ENCODE measurements at places on chromosomes 6 and 20.

DNA sequence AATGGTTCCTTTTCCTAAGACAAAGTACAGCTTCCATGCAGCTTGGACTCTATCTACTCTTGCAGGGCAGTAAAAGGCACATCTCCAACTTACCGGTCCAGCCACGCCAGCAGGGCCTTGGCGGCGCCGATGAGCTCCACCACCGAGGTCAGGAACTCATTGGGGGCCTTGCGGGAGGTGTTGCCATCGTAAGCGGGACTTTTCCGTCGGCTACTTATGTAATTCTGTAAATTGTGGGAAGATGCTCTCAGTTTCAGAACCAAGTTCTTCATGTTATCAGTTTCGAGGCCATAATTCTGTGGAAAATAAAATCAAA lies 68.5 kb downstream of the CNKSR3 start:
- no peak for DNase-seq

GRCh38 chr6:122696853-122697252 lies 82.7 kb upstream of the FABP7 start:
- no peak for DNase-seq

DNA sequence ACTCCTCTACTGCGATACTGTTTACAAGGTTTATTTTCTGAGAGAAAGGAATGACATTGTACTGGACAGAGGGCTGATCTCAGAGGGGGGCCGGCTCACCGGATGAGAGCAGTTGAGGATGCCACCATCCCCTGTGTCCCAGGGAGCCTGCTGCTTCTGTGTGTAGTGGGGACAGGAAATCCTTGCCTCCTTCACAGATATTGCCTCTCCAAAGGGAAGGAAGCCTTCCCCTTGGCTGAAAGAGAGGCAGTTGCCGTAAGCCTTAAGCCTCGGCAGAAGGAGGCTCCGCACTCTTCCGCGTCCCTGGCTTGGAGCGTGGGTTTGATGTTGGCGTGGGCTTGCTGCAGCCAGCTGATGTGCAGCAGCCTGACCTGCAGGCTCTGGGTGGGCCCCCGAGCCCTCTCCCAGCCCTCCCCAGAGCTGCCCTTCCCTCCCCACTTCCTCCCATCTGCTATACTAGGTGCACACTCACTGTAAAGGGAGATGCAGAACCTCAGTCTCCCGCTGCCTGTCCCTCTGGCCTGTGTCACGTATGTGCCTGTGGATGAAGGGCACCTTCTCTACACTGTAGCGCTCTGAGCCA lies 45.7 kb upstream of the RPS6KA2 start:
- no peak for DNase-seq

DNA sequence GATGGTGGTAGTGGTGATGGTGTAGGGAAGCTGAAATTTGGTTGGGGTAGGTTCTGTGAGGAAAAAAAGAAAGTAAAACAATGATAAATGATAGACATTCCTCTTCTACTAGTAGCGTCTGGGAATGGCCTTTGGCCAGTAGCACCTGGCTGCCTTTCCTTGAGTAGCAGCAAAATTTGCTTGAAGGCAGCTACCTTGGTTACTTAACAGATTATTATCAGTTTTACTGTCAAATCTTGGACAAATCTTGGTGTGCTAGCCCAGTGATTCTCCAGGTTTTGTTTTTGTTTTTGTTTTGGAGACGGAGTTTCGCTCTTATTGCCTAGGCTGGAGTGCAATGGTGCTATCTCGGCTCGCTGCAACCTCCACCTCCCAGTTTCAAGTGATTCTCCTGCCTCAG lies 26.4 kb downstream of the LIN28B start:
- no peak for DNase-seq

- DNase-seq: no peak
Measured at GRCh38 chr6:2819115-2819514, 22.5 kb downstream of the SERPINB1 start.

GRCh38 chr20:53034899-53035298 lies 62.7 kb downstream of the TSHZ2 start:
- peak; percentile 45 for DNase-seq

GRCh38 chr20:23596579-23597250 lies 9.0 kb downstream of the CST9 start:
- no peak for DNase-seq

DNA sequence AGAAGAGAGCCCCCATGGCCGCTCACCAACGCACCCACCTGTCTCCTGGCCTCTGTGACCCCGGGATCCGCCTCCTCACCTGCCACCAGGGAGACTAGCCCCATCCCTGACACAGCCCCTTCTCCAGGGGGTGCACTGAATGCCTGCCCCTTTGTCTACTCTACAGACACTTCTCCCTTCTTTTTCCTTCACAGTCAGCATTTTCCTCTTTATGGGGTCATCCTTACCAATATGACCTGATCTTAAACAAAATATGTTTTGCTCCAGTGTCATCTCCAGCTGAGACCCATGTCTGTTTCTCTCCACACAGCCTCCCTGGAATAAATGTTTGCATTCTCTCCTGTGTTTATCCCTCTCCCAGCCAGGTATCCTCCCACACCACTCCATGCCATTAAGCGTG lies 14.6 kb upstream of the CCR6 start:
- no peak for DNase-seq

DNA sequence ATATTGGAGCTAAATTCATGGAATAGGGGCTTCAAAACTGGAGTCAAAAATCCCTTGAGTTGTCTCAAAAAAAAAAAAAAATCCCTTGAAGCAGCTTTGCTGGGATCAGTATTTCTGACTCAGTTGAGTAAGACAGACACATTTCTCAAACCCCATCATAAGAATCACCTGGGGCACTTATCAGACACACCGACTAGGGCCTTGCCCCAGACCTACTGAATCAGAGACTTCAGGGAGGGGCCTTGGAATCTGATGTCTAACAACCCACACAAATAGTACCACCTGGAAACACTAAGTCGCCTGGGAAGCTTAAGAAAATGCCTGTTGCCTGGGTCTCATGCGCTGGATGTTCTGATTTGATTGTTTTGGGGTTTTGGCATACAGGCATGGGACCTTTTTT lies 44.9 kb upstream of the RNF144B start:
- DNase-seq: no peak

DNA sequence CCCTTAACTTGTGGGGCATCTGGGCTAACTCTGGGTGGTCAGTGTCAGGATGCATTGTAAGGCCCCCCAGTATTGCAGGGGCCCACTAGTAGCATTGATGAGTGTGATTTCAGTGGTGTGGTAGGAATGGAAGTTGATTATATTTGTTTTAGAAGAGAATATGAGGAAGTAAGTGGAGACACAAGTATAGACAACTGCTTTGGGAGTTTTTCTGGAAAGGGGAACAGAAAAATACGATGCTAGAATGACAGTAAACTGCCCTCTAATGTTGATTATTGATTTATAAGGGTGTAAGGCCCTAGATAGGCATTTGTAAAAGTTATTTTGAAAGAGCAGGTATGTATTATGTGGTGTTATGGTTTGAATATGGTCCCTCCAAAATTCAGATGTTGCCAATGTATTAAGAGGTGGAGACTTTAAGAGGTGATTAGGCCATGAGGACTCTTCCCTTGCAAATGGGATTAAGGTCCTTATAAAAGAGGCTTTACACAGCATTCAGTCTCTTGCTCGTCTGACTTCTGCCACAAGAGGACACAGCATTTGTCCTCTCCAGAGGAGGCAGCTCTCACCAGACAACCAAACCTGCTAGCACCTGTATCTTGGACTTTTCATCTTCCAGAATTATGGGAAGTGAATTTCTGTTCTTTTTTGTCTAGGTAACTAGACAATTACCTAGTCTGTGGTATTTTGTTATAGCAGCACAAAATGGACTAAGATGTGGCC lies 135.9 kb upstream of the DTNBP1 start:
- DNase-seq: no peak

DNA sequence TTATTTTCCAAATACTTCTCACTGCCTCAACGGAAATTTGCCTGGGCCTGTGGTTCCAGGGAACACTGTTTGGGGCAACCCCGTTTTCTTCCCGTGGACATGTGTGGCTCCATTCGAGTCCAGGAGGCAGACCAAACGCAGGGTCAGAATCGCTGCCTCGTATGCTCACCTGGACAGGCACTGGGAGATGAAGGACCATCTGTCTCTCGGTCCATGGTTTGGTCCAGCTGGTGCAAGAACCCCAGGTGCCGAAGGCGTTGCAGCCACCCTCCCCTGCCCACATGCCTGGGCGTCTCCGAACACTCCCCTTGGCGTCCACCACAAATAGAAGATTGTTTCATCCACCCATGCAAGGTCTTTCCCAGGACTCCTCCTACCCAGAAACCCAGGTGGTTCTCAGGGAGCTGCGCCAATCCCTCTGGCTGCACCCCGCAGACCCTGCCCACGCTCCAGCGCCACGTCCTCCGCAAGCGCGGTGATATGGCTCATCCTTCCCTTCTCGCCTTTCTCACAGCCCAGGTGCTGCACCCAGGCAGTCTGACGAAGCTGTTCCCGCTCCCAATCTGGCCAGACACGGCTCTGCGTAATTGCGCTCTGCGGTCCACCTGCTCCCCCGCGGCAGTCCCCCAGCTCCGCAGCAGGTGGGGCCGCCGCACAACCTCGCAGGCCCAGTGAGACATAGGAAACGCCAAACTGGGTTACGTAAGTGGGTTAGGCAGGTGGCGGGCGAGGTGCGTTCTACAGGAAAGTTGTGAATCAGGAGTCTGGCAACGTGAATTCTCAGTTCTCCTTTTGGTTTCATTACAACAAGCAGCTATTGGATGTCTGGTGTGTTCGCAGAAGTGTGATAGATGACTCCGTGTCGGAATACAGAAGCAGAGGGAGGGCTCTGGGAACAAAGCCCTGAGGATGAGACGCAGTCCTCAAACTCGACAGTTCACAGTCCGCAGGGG lies 146.2 kb upstream of the ECI2 start:
- DNase-seq: peak; percentile 1

GRCh38 chr6:90065173-90065572 lies 170.9 kb downstream of the GJA10 start:
- no peak for DNase-seq

- DNase-seq: no peak
Measured at GRCh38 chr6:118509009-118509617, 39.0 kb upstream of the PLN start.

DNA sequence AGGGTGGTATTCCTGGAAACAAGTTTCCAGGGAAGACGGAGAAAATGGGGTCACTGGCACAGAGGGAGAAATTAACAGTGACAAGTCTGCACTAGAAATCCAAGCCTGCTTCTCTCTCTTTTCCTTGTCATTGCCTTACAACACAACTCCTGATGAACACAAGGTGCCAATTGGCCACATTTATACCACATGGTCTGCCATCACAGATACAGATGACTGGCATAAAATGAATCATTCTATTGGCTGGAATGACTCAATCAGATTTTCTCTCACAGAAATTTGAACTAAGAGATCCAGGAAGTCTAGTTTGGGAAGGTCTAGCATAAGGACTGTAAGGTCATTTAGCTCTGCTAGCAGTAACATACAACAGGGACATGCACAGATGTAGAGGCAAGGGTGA lies 190.3 kb downstream of the LINC00237 start:
- DNase-seq: no peak

DNA sequence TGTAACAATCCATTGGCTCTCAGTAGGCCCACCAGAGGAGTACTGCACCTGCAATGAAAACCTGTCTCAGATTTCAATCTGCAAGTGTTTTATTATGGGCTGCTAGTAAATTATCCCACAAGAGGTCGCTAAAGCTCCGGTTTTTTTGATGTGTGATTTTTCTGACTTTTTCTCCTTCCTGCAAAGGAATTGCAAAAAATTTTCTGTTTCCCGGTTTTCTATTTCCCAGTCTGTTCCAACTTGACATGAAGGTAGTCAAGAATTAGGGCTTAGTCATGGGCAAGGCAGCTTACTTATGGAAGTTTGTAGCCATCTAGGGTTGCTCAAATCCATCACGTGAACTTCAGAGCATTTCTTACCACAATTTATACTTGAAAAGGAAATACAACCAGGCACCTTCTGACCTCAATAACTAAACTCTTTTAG lies 38.5 kb upstream of the AHI1 start:
- DNase-seq: no peak

- no peak for DNase-seq
Measured at GRCh38 chr20:58685988-58686387, 6.6 kb upstream of the NPEPL1 start.

DNA sequence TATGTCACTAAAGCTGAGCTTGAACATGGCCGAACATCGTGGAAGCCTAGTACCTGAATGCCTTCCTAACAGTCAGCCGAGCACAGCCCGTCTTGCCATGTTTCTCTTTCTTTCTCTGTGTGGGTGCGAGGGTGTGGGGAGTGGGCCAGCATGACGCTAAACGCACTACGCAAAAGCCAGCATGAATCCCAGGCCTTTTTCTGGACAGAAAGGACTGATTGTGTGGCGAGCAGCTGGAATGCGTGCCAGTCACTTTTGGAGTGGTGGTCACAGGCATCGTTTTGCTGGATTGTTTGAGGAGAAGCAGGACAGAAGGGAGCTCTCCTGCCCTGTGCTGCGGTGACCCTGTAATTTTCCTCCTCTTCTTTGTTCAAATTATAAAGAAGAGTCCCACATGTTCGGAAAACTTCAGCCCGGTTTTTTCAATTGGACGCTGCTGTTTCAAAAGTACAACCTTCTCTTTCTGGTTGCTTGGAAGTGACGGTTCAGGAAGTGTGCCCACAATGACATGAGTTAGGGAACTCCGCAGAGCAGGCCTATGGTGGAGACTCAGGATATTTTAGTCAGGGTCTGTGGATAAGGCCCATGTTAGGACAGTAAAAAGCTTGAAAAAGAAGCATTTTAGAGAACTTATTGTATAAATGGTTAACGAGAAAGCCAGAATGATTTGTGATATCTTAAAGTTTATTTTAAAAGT lies 54.3 kb downstream of the PDE7B start:
- DNase-seq: no peak

DNA sequence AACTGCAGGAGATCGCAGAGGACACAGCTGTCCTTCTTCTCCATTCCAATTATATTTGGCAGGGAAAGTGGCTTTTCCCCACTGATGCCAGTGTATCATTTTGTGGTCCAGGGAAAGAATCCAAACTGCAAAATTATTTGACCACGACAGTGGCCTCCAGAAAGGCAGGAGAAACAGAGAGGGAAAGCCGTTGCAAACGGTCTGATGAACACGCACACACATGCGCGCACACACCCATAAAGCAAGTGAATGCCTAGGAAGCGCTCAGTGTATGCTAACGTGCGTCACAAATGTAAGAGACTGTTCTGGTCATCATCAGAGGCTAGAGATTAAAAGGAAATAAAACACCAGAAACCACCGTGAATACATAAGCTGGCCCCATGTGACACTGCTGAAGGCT lies 54.0 kb downstream of the NPEPL1 start:
- DNase-seq: no peak

GRCh38 chr6:146354451-146354850 lies 189.2 kb upstream of the RAB32 start:
- DNase-seq: no peak

GRCh38 chr6:119676230-119676629 lies 326.7 kb upstream of the MAN1A1 start:
- no peak for DNase-seq

DNA sequence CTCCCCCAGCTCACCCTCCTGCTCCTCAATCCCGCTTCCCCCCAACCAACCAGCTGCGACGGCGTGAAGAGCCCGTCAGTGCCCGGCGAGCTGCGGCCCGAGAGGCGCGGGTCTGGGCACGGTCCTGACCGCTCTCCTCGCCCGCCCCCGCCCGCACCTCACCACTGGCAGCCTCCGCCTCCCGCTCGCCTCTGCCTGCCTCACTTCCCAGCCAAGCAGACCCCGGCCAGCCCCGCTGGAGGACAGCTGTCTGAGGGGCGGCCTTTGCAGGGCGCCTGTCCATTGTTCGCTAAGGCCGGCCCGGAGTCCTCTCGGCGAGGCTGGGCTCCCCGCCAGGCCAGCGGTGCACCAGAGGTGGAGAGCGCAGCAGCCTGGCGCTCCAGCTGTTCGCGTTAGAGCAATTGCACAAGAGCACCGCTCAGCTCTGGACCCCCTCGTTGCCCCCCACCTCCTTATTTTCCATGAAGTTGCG lies 1.3 kb downstream of the SOBP start:
- no peak for DNase-seq

Measured in T-helper 1 cell (primary cell).